Activated T-cell treated with anti-CD3 and anti-CD28 coated beads for 48 hours (primary cell): ENCODE measurements at places on chromosomes 2 and 18.

GRCh38 chr18:48767090-48767690 is 183.6 kb downstream of the SMAD7 start:
- DNase-seq, result no peak

- DNase-seq, result no peak
Measured at GRCh38 chr2:207640661-207641060, 15.5 kb upstream of the METTL21A start.

DNA sequence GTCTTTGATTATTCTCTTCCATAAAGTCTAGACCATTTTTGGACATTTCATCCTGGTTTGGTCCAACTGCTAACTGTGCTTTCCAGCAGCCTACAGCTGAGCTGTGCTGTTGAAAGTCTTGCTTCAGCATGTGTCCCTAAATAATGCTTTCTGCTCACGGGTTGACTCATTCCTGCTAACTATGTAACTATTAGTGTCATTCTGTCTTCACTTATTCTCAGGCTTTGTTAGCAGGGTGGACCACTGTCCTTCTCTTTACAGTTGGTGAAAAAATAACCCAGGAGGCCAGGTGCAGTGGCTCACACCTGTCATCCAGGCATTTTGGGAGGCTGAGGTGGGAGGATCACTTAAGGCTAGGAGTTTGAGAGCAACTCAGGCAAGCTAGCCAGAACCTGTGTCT is 8.9 kb downstream of the ADAM23 start:
- DNase-seq, result no peak

DNA sequence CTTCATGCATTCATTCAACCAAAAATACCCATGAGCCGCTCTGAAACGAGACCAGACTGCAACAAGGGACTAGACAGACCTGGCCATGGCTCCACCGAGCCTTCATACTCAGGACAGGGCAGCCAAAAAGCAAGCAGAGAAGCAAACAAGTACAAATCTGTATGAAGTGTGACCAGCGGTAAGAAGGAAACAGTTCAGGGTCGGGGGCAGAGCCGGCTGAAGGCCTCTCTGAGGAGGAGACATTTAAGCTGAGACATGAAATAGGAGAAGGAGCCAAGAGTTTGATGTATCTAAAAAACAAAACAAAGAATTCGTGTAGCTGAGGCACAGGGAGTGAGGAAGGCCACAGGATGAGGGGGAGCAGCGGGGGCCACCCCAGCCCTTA is 21.3 kb upstream of the SLC66A3 start:
- DNase-seq, result no peak

DNA sequence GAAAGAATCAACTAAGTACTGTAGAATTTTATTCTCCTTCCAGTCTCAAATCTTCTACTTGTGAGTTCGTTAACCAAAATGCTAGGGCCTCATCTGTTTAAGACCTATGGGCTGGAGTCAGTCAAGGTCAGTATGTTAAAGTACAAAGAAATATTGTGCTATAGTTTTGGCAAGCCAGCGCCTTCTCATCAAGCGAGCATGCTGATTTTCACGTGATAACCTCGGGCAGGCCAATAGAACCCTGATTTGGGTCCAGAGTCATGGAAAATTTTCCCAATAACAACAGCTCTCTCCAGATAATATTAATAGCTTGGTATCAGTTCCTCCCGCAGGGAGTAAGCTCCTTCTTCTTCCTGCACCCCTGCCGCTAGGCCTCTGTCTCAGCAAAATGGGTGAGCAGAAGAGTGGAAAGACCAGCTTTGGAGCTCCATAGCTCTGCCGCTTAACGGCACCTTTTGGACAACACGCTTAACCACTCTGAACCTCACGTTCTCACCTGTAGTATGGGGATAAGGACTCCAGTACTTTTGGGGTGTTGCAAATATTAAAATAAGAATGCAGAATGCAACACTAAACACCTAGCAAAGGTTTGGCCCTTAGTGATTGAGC is 11.7 kb downstream of the CABLES1 start:
- DNase-seq, result no peak

DNA sequence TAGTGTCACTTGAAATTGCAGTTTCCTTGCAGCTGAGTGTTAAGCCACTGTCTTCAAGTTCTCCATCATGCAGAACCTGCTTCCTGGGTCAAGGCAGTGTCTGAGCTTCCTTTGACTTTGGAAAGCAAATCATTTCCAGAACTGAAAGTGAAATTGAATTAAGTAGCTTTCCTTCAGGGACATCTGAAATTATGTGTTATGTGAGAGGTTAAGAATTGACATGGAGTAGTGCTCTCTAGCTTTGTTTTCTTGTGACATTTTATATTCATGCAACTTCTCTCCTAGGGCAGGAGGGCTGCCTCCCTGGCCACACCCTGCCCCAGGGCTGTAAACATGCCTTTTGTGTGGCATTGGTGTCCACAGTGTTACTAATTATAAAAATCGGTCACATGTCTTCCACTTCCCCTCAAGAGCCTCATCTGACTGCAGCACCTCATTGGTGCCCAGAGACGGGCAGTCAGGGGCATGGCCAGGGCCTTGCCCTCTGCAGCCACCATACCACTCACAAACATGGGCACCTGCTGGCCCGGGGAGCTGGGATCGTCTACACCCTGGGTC is 14.4 kb downstream of the RAB12 start:
- DNase-seq, result no peak

DNA sequence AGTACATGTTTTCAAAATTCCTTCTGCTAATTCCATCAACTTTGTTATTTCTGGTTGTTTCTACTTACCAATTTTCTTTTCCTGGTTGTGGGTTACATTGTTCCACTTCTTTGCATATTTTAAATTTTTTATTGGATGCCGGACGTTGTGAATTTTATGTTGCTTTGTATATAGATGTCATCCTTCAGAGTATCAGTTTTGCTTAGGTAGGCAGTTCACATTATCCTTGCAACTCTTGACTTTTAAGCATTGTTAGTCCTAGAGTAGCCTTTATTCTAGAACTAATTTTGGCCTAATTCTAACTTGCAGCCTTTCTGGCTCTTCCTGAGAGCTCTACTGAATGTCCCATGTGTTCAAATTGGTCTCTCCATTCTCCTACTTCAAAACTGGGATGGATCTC is 228.7 kb upstream of the MC4R start:
- no peak for DNase-seq

DNA sequence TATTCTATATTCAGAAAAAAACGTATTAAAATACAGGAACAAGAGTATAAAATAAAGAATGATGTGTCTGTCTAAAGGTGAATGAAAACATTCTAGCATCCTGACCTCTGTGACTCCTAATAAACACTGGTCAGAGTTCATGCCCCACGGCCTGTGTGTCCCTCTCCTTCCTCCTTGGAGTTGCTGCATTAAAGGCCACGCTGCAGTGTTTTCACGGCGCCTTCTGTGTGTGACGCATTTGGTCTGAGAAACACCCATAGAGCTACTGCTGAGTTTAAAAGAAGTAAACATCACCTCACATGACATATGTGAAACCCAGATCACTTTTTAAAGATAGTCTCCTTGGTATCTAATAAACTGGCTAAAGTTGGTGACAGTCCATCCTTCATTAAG is 90.5 kb downstream of the ITGB1BP1 start:
- no peak for DNase-seq

DNA sequence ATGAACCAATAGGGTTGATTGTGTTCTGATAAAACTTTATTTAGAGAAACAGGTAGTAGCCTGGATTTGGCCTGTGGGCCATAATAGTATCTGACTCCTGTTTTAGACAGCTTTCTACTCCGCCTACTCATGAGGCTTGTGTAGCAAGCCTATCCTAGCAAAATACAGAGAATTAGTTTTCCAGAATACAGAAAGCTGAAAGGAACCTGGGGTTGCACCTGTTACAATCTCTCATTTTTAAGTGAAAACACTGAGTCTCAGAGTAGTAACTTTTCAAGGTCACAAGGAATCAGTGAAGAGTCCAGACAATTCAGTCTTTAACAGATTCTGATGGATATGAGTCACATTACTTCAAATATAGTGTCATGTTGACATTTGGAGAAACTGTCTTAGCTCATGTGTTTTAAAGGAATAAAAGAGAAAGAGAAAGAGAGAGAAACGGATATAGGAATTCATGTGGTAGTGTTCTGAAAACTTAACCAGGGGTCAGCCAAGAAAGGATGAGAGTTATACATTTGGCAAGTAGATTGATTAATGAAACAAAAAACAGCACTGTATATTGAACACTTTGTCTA is 17.0 kb downstream of the ARHGAP28 start:
- DNase-seq, result no peak

DNA sequence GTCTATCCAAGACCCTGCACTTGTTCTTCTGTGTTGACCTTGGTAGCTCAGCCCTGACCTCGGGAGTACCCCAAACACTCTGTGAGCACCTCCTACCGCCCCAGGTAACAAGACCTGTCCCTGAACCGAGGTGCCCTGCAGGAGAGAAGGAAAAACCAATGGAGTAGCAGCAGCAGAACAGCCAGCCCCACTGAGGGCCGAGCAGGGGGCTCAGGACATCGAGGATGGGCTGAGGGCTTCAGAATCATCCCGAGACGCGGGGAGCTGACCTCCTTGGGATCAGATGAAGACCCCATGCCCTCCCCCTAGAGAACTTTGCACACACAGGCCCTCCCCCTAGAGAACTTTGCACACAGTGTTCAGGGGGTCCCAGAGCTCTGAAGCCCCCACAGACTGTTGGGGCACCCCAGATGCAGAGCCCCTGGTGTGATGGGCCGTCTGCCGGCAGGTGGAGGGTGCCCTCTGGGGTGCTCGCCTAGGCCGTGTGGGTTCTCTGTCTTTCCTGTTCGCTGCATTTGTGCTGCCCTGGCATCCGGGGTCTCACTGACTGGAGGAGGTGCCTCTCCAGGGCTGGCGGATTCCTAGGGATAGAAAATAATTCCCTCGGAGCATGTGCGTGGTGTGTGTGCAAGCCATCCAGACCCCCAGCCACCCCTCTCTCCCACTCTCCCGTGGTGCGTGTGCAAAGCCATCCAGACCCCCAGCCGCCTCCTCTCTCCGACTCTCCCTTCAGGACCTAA is 189.1 kb downstream of the TWIST2 start:
- no peak for DNase-seq

- DNase-seq, result no peak
Measured at GRCh38 chr2:130287656-130288026, 55.1 kb upstream of the IMP4 start.

GRCh38 chr2:75647771-75648170 is 1.2 kb downstream of the MRPL19 start:
- DNase-seq, result no peak

- DNase-seq, result peak; percentile 6
Measured at GRCh38 chr2:85243101-85244072, 84.4 kb downstream of the TGOLN2 start.

DNA sequence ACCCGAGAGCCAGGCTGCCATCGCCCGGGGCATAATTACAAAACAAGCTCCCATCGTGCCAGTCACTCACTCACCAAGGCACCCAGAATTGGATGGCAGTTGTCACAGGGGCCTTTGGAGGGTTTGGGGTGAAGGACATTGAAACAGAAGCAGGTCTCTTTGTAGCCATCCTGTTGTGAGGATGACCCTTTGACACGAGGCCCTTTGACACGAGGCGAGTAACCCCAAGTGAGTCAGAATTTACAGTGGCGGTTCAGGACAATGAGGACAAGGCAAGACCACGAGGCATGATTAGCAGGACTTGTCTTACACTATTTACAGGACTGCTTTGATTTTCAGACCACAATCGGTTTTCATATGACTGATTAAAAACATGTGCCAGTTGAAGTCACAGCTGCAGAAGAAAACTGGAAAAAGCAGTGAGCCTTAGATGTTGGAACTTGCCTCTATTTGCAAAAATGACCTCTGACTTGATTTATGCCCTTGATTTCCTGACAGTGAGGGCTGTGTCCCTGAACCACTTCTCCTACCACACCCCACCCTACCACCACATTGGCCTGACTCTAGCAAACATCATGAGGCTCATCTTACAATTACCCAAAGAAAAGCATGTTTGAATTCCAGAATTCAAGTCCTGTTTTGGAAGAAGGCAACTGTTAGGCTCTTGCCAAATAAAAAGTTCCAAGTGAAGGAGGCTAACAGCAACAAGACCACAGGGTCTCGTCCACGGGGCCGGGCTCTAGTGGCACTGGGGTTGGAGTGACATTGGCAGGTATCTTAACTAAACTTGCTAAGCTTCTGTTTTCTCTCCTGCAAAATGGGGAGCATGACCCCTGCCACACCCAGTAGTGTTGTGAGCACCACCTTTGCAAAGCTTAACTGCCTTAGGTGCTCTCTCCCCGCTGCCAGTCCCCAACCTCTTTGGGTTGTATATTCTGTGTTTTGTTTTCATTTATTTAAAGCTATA is 64.4 kb upstream of the FOSL2 start:
- DNase-seq, result no peak
